Stomach (tissue), 19 donors: ENCODE measurements at places on chromosomes 7 and 10. TPM values are rescaled to one million over a fixed set of nuclear protein-coding genes. Genes with fewer than 3 reads are reported as not detected.
A peak's percentile ranks its signal among the peaks of the same experiment; 100 is the strongest.

BTBD16 gene
- total RNA-seq, result not detected

ITGB8 gene
- total RNA-seq, result 24.6 TPM

TUBB8 gene
- total RNA-seq, result not detected

GRCh38 chr7:9937944-9938631, 1035.6 kb upstream of the PHF14 start:
- peak; percentile 5 for DNase-seq

- DNase-seq, result peak; percentile 30
Observed at GRCh38 chr7:22885797-22886261, 63.2 kb upstream of the TOMM7 start.

GRCh38 chr10:85194706-85195105, 866.3 kb downstream of the CCSER2 start:
- no peak for DNase-seq

- DNase-seq, result no peak
Observed at GRCh38 chr10:34814913-34815184, 247 bp downstream of the PARD3 start.

GRCh38 chr7:123562121-123562520, 4.5 kb upstream of the NDUFA5 start:
- no peak for DNase-seq

GRCh38 chr7:94195201-94195600, 191.0 kb upstream of the BET1 start:
- DNase-seq, result no peak

GRCh38 chr10:130179640-130180039, 43.4 kb downstream of the GLRX3 start:
- DNase-seq, result peak; percentile 83
